GM23248 (cell line): ENCODE measurements at places on chromosomes 2 and 18. TPM values are rescaled to one million over a fixed set of nuclear protein-coding genes. Genes with fewer than 3 reads are reported as not detected.

DNA sequence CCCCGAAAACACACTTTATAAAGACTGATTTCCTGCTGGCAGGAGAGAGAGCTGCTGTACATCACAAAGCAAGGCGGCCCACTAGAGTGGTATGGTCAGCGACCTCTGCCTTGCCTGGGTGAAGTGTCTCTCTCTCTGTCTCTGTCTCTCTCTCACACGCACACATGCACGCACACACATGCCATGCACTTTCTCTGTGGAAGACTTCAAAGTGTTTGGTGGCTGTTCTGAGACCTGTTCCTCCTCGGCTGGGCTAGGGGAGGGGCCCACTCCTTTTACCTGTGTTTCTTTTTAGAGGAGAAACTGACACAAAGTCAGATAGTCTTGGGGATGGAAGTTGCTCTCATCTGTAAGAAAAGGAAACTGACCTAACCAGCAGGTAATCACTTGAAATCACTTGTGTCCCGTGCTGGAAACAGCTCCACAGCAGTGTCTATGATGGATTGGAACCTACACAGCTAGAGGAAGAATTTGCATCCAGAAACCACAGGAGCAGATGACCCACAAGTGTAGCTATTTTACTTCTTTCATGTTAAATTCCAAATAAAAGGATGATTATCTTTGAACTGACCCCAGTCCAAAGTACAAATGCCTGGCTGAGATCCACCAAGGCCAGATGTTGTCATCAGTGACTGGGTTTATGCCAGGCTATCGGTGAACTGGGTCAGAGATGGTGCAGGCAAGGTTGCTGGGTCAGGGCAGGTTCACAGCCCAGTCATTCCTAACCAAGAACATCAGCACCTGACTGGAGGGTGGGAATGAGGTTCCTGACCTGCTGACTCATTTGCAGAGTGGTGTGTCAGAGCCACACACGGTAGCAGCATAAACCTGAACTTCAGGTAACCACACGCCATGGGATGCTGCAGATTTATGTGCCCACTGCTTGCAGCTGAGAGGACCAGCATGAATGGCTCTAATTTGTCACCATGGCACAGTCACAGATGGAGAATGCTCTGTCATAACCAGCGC lies 63.0 kb downstream of the NPAS2 start:
- DNase-seq = no peak

Gene ZC3H6
- 2.1 and 2.5 TPM in 2 replicates for polyA plus RNA-seq

DNA sequence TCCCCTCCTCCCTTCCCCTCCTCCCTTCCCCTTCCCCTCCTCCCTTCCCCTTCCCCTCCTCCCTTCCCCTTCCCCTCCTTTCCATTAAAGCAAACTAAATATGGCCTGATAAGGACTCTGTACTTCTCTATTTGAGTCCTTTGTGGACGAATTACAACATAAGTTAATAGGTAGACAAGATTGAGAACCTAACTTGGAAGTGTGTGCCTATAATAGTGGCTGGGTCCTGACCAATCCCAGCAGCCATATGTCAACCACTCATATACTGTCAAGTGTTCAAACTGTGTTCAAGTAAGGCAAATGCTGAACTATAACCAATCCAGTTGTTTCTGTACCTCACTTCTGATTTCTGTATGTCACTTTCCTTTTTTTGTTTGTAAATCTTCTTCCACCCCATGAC lies 97.1 kb upstream of the RBMS1 start:
- peak; percentile 30 for DNase-seq

Gene SDC1
- 24.5 and 25.6 TPM in 2 replicates for polyA plus RNA-seq

DNA sequence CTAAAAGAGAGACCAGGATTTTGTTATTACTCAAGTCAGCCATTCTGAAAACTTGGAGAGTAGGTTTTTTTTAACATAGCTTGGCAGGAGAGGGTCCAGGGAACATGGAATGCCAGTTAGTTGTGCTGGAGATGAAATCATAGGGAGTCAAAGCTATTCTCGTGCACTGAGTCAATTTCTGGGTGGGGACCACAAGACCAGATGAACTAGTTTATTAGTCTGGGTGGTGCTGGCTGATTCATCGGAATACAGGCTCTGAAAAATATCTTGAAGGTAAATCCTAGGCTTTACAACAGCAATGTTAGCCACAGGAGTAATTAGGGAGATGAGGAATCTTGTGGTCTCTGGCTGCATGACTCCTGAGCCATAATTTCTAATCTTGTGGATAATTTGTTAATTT lies 921.4 kb downstream of the TRIB2 start:
- peak; percentile 87 for DNase-seq

GRCh38 chr2:28390241-28390745 lies 2.4 kb upstream of the FOSL2 start:
- peak; percentile 94 for DNase-seq

Gene TET3
- polyA plus RNA-seq = 1.3 TPM in 2 replicates

- DNase-seq = peak; percentile 52
These were observed 34.2 kb downstream of the CHRNA1 start for GRCh38 chr2:174729797-174730697.

Gene SLC5A7
- polyA plus RNA-seq = not detected in 2 replicates

Gene RAPGEF4
- polyA plus RNA-seq = 0.22 TPM in 1 of 2 replicates, not detected in the other
